ENCODE measurements at places on chromosomes 4 and X.

- DNase-seq: no peak
These were observed 20.6 kb upstream of the MAML3 start for GRCh38 chr4:140174543-140174942.

DNA sequence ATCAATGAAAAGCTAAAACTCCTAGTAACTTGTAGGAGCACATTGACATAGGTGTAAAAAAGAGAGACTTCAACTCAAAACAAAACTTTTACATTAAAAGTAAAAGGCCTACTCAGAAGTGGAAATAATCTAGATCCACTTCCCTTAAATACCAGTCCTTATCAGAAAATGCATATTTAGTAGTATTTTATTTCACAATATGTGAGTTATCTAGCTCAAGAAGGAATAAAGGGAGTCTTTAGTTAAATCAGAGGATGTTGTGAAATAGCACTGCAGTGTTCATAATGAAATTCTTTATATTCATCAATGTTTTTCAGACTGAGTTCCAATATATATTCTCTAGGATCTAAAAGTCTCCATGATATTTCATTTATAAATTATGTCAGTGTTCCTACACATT is 715.0 kb downstream of the GRID2 start:
- no peak for DNase-seq

DNA sequence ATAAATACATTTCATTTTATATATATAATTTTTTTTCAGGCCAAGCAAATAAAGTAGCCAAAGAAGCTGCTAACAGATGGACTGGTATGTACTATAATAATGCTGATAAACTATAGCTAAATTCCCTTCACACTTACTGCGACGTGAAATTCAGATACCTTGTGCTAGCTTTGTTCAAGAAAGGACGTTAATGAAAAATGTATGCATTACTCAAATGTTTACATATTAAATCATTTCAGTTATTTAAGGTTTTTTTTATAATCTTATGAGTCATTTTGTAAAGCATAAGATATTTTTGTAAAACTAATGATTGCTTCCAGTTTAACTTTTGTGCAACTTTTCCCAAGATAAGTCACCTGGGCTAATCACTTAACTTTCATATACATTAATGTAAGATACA is 57.2 kb upstream of the TMEM131L start:
- no peak for DNase-seq

- DNase-seq: no peak
These were observed 16.0 kb downstream of the XG start for GRCh38 chrX:2767631-2768455.

DNA sequence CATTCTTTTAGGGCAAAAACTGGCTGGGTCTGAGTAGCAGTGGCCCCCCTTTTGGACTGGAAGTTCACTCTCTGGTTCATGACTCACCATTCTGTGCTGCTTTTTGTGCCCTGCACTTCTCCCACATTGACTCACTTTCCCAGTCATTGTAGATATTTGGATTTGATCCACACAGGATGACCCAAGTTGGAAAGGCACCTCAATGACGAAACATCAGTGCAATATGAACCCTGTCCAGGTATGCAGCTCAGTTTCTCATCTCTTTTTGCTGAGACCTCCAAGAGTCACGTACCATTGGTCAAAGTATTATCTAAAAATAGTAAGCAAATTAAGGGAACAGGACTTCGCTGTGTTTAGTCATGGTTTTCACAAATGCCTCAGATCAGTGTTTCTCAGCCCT is 92.7 kb downstream of the CBLL2 start:
- peak; percentile 66 for DNase-seq

DNA sequence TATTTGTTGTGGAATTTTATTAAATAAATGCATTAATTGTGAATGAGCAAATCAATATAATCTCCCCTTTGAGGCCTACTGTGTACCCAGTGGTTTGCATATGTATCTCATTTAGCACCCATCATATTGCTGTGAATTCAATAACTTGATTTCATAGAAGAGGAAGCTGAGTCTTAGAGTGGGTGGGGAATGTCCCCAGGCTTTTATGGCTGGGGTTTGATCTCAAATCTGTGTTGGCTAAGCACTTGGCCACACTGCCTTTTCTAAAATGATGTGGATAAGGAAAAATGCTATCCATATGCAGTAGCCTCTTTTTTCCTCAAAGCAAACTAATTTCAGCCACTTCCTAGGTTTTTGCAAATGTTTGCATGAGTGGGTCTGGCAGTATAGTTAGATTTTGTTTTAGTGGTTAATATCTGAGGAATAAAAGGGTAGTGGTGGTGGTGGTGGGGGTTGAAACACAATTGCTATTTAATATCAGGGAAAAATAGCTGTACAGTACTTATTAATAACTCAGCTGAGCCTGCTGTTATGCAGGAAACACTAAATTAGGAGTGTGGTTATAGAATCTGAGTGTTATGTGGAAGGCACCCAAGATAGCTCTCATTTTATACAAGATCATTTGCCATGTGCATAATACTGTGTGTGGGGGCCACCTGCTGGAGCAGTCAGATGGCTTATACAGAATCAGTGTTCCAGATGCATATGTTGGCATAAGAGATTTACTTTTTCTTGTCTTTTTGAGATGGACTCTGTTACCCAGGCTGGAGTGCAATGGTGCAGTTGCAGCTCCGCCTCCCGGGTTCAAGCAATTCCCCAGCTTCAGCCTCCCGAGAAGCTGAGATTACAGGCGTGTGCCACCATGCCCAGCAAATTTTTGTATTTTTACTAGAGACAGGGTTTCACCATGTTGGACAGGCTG is 108.0 kb downstream of the TMEM131L start:
- DNase-seq: peak; percentile 41

Data from HS-5 (cell line).